ENCODE measurements at places on chromosomes 13 and 19. TPM values are rescaled to one million over a fixed set of nuclear protein-coding genes. Genes with fewer than 3 reads are reported as not detected.

DNA sequence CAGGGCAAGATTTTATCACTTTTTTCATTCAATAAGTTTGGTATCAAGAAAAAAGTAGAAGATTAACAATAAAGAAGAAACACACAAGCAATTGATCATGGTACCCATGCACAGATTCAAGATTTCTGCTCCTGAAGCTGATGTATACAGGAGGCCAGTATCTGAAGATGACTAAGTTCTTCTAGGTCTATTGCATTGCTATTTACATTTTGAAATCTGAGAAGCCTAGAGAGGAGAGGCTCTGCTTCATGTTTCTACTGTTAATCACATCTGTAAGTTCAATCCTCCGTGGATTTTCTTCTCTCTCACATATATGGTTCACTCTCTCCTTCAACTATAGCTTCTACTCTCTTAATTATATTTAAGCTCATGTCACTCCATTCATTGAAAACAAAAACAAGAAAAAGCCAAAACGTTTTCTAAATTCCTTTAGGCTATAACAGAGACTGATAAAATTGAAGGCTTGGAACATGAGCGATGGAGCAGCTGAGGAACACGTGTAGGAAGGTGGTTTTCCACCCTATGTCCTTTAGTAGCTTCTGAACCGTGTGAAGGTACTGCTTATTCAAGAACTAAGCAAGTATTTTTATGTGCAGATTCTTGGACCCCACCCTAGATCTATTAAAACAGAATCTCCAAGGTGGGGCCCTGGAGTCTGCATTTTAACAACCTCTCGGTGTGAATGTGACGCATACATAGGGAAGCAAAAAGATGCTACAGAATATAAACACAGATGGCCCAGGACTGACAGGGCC lies 198.2 kb downstream of the EFNB2 start:
- DNase-seq = no peak

GRCh38 chr13:35347679-35348205 lies 128.7 kb downstream of the MAB21L1 start:
- DNase-seq = no peak

- no peak for DNase-seq
Observed at GRCh38 chr13:44174769-44175425, 198.7 kb upstream of the SERP2 start.

DNA sequence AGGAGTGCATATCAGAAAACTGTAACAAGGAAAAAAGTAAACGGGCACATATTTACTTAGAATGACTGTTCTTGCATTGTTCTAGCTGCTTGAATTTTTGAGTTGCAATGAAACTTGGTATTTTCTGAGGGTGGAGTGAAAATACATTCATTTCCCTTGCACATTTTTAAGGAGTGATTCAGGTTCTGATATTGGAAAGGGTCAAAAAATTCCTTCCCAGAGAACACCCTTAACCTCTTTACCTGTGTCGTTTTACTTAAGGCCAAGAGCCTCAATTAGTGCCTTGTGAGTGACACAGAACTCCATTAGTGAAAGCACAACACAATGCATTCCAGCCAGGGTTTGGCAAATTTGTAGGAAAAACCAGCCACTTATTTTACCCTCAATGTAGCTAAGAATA lies 2.3 kb downstream of the ITGBL1 start:
- DNase-seq = no peak

DNA sequence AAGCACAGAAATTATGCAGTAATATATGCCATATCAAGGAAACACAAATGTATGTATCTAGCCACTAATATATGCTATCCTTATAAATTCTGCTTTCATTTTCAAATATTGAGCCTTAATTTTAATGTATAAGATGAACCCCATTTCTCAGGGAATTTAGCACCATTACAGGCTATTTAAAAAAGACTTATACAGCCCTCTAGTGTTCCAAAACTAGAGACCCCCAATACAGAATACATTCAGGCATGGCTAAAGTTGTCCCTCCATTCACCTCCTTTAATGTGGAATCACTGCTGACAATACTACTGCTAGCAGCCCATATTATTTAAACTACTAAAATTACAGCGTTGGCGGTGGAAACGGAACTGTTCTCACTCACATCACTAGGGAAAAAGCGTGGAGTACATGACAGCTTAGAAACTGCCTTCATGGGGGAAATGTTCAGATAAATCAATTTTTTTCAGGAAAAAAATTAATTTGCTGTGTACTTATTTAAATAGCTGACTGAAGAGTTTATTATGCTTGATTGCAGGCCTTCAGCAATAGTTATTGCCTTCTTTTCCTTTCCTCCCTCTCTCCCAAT lies 541.0 kb downstream of the PCDH9 start:
- peak; percentile 0 for DNase-seq

DNA sequence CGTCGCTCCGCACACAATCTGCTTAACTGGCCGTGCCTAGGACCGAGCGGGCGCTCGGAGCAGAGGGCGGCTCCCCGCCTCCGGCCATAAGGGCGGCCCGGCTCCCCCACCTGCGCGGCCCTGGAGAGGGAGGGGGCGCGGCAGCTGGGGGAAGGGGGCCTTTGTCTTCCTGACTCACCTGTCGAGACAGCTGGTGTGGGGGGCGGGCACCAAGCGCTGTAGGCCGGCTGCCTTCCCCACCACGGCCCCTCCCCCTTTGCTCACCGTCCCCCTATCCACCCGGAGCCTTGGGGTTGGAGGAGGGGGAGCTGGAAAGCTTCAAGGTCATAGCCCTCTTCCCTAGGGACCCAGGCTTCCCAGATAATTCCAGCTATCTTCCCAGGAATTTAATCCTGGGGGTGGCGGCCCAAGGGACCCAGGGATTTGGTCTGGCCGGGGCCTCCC lies 1.2 kb downstream of the VASP start:
- DNase-seq = peak; percentile 22

- DNase-seq = no peak
Observed at GRCh38 chr13:55029280-55029679, 2000.7 kb downstream of the OLFM4 start.

DNA sequence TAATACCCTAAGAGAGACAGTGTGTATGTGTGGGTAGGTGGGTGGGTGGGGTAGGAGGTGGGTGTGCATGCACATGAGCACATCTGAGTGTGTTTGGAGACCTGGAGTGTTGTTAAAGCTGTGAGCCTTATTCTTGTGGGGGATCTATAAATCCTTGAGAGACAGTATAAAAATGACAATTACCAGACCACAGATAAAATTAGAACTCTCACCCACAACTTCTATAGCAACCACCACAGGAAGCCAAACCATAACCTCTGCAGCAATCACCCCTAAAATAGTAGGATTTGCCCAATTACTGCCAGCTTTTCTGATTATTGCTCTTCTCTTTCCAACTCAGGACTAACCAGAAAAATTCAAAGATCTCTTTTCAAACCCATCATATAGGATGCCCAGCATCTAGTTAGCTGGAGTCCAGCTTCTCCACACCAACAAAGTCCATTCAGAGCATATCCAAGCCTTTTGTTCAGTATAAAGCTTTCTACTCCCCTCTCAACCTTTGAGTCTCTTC lies 93.4 kb upstream of the SLITRK1 start:
- DNase-seq = no peak

DNA sequence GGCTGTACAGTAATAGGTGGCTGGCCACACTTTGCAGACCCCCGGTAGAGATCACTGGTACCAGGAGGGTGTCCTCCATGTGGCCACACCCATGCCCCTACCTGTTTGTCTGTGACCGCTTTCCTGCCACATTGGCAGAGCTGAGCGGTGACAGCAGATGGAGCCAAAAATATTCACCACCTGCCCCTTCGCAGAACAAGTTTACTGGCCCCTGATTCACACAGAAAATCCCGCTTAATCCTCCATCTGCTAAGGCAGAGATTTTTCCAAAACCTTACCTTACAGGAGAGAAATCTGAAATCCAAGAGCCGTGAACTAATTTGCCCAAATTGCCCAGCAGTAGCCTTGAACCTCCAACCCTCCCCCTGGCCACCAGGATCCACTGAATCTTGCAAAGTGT lies 52.1 kb downstream of the MYO9B start:
- DNase-seq = no peak

DNA sequence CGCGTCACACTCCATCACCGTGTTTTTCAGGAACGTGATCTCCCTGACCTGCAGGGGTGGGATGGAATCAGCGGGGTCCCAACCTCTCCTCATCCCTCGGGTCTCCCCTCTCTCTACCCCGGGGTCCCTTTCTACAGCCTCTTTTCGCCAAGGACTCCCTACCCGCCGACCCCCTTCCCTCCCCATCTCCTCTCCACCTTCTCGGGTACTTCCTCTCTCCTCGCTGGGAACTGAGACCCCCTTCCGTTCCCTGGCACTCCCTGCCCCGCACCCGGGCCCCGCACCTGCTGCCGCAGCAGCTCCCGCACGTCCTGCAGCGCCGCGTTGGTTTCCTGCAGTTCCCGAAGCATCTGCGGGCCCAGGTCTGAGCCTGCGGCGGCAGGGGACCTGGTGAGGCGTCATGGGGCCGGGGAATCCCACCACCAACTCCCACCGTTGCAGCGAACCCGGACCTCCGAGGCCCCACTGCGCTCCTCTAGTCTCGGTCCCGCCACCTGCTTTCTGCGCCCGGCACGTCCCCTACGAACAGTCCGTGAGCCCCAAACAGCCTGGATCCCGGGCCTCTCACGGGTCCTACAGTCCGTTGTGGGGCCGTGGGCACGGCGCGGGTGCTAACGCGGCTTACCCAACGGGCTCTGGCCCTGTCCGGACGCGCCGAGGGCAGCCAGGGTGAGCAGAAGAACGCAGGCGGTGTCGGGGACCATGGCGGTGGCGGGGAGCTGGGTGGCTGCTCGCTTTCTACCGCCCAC lies at the start of gene COMP:
Gene COMP, minus strand, starts transcription at position 740 of the 749 bp plus-strand sequence. Its CDS starts 36 bp downstream, at position 704.
- no peak for DNase-seq

DNA sequence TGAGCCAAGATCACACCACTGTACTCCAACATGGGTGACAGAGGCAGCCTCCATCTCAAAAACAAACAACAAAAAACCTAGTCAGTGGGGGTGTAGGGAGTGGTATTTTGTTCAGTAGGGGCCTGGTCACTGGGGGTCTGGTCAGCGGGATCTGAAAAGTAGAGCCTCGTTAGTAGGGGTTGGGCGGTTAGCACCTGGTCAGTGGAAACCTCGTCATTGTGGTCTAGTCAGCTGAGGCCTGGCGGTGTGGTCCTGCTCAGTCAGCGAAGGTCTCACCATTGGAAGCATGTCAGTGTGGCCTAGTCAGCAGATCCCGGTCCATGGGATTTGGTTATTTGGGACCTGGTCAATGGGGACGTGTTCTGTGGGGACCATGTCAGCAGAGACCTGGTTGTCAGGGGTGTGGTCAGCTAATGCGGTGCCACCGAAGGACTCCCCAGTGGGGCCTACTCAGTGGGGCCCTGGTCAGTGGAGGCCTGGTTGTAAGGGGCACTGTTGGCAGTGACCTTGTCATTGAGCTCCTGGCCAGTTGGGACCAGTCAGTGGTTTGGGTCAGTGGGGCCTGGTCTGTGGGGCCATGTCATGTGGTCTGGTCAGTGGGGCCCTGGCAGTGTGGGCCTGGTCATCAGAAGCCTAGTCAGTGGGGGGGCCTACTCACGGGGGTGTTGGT lies 63.0 kb upstream of the TPM4 start:
- no peak for DNase-seq

Gene LRP3
- total RNA-seq = 6.7 TPM

Data from hematopoietic multipotent progenitor cell (in vitro differentiated cells).